ENCODE measurements at places on chromosomes 5 and 9.
A peak's percentile ranks its signal among the peaks of the same experiment; 100 is the strongest.

DNA sequence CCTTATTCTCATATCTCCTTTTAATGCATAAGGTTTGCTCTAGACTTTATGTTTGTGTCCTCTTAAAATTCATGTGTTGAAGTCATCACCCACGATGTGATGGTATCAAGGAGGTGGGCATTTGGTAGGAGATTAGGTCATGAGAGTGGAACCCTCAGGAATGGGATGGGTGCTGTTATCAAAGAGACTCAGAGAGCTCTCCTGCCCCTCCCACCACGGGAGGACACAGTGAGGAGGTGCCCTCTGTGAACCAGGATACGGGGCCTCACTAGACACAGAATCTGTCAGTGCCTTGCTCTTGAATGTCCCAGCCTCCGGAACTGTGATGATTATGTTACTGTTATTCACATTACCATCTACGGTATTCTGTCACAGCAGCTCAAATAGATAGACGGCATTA, 359.0 kb downstream of the IRX1 start:
- no peak for DNase-seq

GRCh38 chr5:132181011-132181629, 46.5 kb downstream of the P4HA2 start:
- DNase-seq: no peak

- DNase-seq: no peak
These were observed 12.0 kb upstream of the TRIM36 start for GRCh38 chr5:115181757-115182156.

DNA sequence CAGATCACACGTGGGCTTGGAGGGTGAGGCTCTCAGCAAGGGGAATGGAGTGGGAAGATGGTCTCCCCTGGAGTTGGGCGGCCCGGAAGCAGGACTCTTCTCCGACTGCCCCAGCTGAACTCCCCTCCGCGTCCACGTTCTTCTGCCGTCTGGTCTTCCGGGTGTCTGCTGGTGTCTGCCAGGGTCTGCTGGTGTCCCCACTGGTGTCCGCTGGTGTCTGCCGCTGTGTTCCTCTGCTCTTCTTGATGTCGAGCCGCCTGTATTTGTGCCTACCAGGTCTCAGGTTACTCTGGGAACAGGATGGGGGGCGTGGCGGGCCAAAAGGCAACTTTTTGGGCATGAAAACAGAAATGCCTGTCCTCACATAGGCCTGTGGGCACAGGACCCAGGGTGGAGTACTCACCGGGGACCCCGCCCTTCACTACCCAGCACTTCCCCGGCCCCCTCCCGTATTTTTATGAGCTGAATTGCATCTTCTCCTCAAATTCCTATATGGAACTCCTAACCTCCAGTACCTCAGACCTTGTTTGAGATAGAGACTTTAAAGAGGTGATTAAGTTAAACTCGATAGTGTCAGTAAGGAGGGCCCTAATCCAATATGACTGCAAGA, 675.4 kb downstream of the SEMA5A start:
- no peak for DNase-seq

GRCh38 chr9:24398466-24398865, 147.2 kb downstream of the IZUMO3 start:
- peak; percentile 8 for DNase-seq

GRCh38 chr9:71725590-71726338, 42.5 kb downstream of the CEMIP2 start:
- peak; percentile 58 for DNase-seq

DNA sequence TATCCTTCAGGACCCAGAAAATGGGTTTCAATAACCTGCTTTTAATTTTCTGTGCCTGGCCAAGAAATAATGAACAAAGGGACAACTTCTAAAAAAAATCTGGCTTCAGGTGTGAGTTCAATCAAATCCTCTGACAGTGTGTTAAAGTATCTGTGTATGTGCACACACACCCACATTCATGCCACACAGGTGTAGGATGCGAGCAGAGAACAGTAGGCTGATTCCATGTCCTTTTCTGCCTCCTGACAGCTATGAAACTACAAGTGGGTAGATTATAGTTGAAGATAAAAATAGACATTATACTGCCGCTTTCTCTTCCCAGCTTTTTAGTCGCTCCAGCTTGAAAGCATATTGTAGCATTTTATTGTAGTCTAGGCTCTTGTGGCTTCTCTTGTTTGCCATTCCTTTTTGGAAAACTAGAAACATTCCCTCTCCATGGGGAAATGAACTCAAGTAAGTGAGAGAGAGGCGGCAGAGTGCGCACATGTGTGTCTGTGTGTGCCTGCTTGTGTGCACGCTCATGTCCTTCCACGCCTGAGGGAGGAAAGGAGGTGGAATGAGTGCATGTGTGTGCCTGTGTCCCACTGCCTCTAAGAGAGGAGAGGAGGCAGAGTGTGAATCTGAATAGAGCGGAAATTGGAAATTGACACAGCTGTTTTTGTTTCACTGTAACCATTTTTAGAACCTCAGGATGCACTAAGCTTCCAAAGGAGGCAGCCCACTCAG, 273.0 kb downstream of the ELAVL2 start:
- no peak for DNase-seq

GRCh38 chr9:18748251-18748701, 274.3 kb downstream of the ADAMTSL1 start:
- no peak for DNase-seq

DNA sequence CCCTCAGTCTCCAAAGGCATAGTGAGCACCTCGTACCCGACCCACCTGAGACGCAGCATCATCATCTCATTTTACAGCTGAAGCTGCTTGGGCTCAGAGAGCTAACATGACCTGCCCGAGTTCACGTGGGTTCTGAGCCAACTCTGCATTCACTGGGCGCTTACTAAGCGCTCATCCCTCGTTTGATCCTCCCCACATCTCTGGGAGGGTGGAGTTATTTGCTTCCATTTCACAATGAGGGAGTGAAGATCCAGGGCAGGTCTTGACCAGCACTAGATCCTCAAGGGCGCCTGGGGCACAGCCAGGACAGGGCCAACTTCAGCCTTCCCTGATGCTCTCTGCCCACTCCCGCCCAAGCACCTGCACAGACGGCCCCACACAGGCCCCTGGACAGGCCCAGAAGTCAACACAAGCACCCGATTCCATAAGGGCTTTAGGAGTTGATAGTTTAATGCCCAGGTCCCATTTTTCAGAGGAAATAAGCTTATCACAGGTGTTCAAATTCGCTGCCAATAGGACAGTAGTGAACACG, 80.8 kb downstream of the HRH2 start:
- DNase-seq: no peak

DNA sequence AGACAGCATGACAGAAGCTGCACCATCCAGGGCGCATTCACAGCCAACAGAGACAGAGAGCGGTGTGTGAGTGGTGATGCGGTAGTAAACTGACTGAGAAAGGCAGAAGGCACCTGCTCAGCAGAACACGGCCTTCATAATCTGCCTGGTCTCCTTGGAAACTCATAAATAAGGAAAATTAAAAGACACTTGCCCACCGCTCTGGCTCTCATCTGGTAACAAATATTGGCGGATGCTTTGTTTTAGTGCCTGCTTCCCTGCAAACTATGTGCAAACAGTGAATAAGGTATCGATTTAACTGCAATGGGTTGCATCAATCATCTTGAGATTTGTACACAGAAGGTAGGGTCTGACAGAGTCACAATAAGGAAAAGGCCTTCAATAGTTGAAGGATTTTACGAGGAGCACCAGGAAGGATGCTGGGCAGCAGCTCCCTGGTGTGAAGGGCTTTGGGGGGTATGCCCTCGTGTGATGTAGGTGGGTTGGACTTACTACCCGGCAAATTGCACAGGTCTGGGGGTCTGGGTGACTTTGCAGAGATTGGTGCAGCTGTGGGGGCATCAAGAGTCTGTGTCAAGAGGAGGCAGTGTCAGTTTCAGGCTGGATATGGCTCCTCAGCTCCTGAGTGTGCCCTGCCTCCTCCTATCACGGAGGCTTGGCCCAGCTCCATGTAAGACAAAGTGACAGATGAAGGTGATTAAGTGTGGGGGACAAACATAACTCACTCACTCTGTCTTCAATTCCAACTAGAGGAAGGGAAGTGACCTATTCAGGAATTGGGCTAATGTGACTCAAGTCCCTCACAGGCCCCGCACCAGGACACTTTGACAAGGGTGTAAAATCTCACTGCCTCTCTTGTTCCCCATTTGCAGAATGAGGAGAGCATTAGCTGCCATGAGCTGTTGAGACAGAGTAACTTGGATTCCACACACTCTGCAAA, 166.7 kb downstream of the ICE1 start:
- no peak for DNase-seq

DNA sequence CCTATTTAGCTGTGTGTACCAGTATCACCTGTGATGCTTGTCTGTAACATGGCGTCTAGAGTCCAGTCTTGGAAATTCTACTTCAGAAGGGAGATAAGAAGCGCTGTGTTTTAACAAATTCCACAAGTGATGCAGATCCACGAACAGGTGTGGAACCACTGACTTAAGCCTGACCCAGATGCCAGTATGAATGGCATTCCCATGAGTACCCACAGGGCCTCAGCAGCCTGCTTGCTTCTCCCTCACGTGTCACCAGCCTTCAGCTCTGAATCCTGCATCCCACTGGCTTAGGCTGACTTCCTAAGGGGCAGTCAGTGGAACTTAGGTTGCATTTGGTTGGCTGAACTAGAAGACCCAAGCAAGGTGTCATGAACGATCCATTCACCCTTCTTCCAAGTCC, 8.5 kb upstream of the DENND1A start:
- DNase-seq: no peak

GRCh38 chr5:139749242-139749641, 46.4 kb upstream of the PSD2 start:
- DNase-seq: no peak

GRCh38 chr5:158590746-158591300, 508.9 kb downstream of the EBF1 start:
- no peak for DNase-seq

DNA sequence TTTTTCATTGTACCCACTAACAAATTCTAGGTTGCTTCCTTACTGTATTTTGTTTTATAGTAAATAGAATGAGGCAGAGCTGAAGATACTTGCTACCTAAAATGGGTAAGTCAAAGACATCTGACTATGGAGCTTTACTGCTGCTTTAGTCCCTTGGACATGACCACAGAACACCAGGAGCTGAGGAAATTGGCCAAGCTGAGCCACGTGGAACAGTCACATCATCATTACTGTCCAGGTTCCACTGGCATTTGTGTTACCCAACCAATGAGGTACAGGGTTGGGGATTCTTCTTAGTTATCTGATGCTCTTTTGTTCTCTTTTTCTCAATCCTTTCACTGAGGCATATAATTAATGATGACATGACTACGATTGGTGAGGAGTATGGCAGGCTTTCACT, 47.1 kb downstream of the SSBP2 start:
- no peak for DNase-seq

DNA sequence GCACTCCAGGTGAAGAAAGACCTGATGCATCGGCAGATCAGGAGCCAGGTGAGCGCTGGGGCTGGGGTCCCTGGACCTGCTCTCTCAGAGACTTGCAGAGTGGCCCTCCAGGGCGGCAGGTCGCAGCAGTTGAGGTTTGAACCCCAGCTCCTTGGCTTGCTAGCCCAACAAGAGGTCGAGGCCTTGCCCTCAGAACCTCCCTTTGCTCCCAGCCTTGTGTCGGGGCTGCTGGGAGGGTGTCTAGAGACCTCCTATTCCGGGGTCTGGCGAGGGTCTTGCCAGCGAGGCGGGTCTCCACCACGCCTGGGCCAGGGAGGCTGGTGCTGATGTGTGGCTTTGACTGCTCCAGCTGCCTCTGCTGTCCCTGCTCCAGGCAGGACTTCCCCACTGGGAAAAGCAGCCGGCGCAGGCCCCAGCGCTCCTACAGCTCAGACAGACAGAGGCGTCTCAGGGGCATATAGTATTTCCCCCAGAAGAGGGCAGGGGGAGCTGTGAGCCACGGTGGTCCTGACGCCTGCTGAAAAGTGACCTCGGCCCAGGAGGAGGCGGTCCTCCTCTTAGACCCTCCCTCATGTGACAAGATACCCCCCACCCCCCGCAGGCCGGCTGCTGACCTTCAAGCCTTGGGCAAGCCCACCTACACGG, 38.3 kb downstream of the LRSAM1 start:
- no peak for DNase-seq

DNA sequence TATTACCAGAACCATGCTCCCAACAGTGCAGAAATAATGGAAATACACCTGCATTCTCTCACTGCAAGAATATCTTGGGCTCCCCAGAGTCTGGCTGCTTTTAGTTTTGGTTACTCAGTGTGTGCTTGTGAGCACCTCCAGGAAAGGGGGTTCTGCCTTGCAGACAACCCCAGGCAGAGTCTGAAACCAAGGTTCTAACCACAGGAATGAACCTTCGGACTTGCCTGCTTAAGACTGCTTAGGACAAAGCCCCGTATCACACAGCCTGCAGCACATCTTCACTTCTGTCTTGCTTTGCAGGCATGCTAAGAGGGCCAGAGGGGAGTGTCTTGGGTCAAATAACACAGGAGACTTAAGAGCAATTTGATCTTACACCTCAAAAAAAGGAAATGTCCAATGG, 94.8 kb upstream of the SPATA31C2 start:
- no peak for DNase-seq

- no peak for DNase-seq
These were observed 71.0 kb downstream of the FER start for GRCh38 chr5:108818613-108819272.

DNA sequence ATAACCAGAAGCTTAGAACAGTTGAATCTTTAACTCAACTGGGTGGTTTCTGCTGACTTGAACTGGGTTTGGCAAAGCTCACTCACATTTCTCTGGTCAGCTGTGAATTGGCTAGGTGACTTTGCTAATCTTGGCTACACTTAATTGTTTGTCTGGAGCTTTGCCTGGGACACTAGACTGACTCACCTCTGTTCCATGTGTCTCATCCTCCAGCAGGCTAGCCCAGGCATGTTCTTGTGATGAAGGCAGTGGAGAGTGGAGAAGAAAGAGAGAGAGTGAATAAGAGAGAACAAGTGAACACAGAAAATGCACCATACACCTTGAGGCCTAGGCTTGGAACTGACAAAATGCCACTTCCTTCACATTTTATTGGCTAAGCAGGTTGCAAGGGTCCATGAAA, 32.6 kb downstream of the SPATA31D1 start:
- DNase-seq: peak; percentile 69

DNA sequence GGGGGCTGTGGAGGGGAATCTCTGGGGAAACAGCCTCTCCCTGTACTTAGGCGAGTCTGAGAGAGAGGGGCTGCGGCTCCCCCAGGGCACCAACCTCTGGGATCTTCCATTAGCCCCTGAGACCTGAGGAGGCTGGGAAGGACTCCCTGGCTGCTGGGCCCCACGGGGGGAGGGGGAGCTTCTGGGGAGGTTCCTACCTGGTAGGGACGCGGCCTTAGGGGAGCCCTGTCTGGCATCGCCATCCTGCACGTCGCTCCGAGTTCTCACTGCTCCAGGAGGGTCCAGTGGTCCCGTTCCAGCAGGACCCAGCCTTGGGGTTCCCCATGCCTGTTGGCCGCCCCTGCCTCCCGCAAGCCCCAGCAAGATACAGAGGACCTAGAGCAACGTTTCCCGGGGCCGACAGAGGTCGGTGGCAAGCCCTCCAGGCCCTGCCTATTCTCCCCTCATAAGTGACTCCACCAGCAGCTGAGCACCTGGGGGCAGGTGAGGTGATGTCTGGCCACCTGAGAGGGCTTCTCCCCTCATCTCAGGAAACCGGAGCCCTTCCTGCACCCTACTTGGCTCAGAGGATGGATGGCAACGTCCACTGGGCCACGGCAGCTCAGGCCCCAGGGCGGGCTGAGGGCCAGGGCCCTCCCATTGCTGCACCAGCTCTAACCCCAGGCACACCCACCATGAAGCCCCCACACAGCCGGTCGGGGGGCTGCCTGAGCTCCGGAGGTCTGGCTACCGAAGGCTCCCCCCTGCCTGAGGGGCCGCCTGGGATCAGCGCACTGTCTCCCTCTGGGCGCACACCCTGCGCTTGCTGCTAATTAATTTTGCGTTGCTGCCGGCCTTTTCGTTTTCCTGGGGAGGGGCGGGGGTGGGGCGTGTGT, 22.5 kb downstream of the TPPP start:
- DNase-seq: no peak

GRCh38 chr9:115015018-115015635, 84.7 kb upstream of the TNFSF8 start:
- DNase-seq: peak; percentile 61
